ENCODE measurements at places on chromosomes 1 and 21.

- peak; percentile 62 for DNase-seq
Observed at GRCh38 chr1:173409613-173410012, 67.5 kb upstream of the PRDX6 start.

DNA sequence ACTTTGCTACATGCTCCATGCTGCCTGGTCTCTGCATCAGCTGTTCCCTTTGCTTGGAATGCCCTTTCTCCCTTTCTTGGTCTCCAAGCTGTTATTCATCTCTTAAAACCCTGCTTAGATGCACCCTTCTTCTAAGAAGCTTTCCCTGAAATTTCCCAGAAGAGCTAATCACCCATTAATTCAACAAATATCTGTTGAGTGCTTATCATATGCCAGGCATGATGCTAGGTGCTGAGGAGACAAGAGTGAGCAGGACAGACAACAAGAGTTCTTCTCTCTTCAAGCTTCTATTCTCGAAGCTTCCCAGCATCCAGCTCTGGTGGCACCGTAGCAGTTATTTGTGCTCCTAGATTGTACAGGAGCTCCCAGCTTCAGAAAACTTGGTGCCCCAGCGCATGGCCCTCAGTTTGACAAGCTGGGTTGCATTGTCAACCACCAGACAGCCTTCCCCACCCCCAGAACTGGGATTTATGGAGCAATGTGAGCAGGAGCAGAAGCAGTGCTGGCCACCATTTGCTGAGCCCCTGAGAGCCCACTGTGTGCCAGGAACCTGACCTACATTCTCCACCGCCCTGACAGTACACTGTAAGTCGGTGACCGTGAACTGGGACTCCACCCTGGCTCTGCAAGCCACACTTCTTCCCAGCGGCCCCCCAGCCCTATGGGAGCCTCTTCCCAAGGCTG, 68.0 kb upstream of the ACOT11 start:
- DNase-seq, result no peak

DNA sequence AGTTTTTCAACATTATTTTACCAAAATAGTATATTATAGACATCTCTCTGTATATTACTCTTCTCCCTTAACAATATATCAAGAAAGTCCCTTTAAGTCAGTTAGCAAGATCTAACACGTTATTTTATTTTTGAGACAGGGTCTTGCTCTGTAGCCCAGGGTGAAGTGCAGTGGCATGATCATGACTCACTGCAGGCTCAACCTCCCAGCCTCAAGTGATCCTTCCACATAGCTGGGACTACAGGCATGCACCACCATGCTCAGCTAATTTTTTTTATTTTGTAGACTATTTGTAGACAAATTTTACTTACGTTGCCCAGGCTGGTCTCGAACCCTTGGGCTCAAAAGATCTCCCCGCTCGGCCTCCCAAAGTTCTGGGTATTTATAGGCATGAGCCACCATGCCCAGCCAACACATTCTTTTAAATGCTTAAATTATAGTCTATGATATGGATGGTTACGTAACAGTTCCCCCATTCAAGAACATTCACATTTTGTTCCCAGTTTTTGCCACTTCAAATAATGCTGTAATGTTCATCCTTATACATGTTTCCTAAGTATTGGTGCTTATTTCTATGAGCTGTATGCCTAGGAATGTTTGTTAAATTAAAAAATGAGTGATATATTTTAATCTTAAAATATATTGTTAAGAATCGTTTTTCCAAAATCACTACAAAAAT, 70.4 kb downstream of the TUT4 start:
- DNase-seq, result no peak

DNA sequence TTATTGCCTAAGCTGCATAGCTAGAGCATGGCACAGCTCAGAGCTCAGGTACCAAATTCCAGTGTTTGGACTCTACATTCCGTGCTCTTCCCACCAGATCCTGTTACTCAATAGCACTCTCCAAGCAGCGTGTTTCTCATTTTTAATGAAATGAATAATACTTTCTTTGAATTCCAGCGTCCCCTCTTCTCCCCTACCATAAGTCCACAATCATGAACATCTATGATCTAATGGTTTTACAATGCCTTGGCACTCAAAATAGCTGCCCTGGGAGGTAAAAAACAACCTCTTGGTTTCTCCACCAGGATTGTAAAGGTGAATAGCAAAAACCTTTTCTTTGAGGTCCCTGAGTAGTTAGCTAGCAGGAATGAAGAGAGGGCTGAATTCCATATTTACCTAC, 480.0 kb upstream of the PKN2 start:
- DNase-seq, result no peak

DNA sequence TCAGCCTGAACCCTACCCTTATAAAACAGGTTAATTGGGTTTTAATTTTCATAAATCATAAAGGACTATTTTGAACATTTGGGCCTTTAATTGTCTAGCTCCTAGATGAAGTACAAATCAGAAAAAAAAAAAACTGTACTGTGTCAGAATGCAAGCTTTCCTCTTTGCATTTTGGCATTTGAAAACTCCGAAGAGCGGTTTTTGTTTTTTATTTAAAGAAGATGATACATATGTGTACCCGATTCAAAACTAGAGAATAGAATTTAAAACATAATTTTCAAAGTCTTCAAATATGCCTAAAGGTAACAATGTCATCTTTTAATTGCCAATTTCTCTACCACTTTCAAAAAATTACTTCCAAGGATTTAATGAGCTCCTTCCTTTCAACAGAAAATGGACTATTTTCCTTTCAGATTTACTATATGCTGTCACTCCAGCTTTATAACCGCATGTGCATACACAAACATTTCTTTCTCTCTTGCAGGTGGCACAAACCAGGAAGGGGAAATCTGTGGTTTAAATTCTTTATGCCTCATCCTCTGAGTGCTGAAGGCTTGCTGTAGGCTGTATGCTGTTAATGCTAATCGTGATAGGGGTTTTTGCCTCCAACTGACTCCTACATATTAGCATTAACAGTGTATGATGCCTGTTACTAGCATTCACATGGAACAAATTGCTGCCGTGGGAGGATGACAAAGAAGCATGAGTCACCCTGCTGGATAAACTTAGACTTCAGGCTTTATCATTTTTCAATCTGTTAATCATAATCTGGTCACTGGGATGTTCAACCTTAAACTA, 33.7 kb downstream of the MRPL39 start:
- DNase-seq, result no peak

GRCh38 chr1:150302338-150302737, 8.7 kb downstream of the MRPS21 start:
- DNase-seq, result no peak

GRCh38 chr21:43745772-43746517, 27.0 kb downstream of the PDXK start:
- DNase-seq, result no peak

DNA sequence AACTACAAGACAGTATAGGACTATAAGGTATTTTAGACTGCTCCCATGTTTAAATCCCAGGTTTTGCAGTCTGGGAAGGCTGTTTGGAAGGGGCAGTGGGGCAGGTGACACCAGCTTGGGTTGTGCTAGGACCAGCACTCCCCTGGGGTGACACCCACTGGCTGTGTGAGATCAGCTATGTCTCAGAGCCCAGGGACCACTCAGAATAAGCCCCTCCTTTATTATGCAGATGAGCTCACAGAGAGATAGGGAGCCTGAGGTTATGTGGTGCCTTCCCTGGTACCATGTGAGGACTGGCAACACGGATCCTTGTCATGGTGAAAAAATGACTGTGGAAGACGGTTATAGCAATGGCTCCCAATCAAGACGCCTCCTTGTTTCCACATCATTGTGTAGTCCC, 71.0 kb downstream of the NENF start:
- no peak for DNase-seq

DNA sequence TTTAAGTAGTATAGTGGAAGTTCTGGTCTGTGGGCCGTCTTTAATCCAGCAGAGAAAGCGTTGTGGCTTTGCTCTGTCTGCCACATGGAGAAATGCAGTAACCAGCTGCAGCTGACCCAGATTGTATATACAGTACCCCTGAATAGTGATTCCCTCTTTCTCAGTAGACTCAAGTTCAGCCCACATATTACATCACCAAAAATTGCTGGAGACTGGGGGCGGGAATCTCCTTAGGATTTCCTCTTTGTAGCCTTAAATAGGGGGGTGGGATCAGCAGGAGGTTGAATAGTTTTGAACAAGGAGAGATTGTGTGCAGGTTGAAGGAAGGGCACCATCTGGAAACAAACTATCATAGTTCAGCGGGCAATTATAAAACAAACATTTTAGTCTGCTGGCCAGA, at the start of gene ANGPTL1:
Gene ANGPTL1 (minus strand): TSS at position 134 of the 400 bp plus-strand sequence. CDS start 5,301 bp downstream, outside the sequence.
- DNase-seq, result no peak

DNA sequence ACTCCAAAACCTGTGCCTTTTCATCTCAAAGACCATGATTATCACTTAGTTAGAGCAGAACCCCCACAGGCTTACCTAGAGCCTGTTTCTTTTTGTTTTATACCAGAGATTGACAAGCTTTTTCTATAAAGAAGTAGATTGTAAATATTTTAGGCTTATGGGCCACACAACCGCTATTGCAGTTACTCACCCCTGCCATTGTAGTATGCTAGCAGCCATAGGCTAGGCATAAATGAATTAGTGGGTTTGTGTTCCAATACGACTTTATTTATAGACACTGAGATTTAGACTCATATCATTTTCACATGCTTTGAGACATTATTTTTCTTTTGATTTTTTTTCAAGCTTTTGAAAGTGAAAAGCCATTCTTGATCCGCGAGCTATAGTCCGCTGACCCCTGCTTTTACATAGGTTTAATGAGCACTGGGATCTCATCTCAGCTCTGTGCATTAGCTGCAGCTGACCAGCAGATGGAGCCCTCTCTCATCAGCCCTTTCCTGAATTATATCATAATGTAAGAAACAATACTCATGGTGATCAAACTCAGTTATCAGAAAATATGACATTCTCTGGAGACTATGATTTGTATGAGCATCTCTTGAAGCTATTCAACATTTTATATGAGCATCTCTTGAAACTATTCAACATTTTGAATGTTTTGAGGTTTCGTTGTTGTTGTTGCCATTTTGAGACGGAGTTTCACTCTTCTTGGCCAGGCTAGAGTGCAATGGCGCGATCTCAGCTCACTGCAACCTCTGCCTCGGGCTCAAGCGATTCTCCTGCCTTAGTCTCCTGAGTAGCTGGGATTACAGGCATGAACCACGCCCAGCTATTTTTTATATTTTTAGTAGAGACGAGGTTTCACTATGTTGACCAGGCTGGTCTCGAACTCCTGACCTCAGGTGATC, 111.9 kb upstream of the L1TD1 start:
- no peak for DNase-seq

DNA sequence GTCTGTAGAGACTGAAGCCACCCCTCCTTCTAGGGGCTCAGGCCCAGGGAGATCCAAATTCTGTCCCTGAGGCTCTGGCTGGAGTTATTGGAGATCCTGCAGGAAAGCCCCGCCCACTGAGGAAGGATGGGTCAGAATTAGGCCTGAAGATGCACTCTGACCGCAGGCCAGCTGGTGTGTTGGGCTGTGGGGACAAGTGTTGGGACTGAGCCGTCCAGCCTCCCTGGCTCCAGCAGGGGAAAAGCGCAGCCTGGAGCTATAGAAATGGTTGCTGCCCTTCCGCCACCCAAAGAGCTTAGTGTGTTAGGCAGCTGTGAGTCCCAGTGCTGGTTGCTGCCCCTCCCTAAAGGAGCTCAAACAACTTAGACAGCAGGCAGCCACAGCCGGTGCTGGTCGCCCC, 33.0 kb upstream of the PRRX1 start:
- DNase-seq, result no peak

- no peak for DNase-seq
Observed at GRCh38 chr21:35814858-35815619, 245.3 kb downstream of the SETD4 start.

GRCh38 chr1:13701271-13701640, 1.3 kb downstream of the PRDM2 start:
- DNase-seq, result no peak

GRCh38 chr1:30706528-30706927, 16.9 kb downstream of the MATN1 start:
- no peak for DNase-seq

DNA sequence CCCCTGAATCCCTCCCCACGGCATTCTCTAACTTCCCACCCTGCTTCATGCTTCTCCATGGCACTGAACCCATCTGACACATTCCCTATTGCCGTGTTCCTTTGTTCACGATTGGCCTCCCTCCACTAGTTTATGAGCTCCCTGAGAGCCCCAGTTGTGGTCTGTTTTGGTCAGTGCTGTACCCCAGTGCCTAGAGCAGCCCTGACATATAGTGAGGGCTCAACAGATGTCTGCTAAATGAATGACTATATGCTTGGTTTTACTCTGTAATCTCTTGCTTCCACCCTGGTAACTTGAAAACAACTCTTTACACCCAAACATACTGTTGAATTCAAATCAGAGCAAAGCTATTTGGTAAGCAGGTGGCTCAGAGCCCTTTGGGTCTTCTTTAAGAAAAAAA, 171.1 kb upstream of the EDN2 start:
- DNase-seq, result no peak

- DNase-seq, result no peak
Observed at GRCh38 chr1:51908499-51908898, 30.0 kb upstream of the NRDC start.

GRCh38 chr1:110339407-110340206, 430 bp downstream of the RBM15 start:
- no peak for DNase-seq

- no peak for DNase-seq
Observed at GRCh38 chr1:47593013-47593568, 155.2 kb downstream of the FOXD2 start.

DNA sequence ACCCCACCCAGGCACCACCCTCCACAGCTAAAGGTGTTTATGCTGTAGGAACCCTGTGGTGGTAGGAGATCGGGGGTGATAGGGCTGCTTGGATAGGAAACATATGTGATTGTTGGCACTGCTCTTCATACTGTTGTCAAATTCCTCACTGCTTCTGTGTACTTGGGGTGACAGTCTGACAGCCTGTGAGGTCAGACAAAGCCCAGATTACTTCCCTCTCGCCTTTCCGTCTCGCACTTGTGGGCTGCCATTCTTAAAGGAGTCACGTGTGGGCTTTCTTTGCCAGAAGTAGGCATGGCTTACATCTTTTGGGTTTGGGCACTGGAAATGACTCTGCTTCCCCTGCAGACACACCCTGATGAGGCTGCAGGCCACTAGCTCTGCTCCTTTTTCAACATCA, 363.8 kb downstream of the DISC1 start:
- DNase-seq, result no peak

GRCh38 chr1:69163241-69163640, 404.5 kb upstream of the LRRC7 start:
- no peak for DNase-seq

GRCh38 chr1:27666791-27667254, 5.2 kb downstream of the IFI6 start:
- DNase-seq, result no peak

DNA sequence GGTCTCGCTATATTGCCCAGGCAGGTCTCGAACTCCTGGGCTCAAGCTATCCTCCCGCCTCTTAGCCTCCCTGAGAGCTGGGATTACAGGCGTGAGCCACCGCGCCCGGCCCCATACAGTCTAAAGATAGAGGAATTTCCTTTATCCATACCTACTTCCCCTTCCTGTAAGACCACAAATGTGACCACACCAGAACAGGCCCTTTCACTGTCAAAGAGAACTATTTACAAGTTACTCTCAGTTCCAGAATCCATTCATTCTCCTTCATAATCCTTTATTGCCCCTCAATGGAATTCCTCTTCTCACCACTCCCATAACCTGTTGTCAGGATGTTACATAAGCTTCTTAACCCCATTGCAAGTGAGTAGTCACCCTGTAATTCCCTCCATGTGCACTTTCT, 26.3 kb upstream of the SLC5A9 start:
- DNase-seq, result no peak

Measured in SIG-M5 (cell line).